Left cardiac atrium (tissue), 4 donors: ENCODE measurements at places on chromosomes 1 and 21.

GRCh38 chr1:76921590-76921989, 54.3 kb downstream of the ST6GALNAC5 start:
- DNase-seq = no peak

- no peak for DNase-seq
Observed at GRCh38 chr1:85153149-85153891, 47.5 kb downstream of the SYDE2 start.

GRCh38 chr1:210558302-210558701, 229.6 kb downstream of the HHAT start:
- DNase-seq = peak; percentile 77

GRCh38 chr1:54331091-54331772, 75.0 kb downstream of the SSBP3 start:
- DNase-seq = no peak

DNA sequence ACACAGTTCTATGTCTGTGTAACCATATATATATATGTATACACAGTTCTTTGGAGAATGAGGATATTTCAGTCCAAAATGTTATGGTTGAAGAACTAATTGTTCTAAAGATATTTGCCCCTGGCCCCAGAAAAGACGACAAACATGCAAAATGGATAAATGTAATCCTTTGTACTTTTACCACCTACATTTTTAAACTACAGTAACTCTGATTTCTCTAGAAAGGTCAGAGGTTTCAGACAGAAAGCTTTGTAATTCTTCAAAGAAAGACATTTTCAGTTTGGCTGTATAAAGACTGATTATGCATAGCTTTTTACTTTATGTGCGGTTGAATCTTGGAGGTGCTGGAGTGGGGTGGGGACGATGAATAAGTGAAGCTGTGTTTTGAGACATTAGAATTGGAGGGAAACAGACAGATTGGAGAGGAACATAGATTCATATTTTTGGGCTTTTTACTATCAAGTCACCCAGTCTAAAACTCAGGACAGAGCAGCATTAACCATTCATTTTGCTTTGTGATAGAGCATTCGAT, 16.6 kb downstream of the NFIA start:
- DNase-seq = no peak

DNA sequence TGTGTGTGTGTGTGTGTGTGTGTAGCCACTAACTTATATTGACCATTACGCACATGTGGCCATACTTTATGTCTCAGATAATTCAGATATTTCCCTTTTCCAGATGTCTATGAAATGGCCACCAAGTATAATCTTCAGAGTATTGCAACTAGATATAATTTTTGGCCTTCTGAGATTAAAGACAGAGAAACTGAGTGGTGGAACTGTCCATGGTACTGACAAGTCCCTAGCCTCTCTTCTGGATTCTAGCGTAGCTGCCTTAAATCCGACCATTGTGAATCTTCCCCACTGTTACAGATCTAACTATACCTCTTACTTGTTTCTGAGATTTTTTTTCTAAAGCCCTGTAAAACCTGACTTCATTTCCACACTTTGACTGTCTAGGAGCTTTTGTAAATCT, 100.0 kb upstream of the SERTAD4 start:
- DNase-seq = no peak

DNA sequence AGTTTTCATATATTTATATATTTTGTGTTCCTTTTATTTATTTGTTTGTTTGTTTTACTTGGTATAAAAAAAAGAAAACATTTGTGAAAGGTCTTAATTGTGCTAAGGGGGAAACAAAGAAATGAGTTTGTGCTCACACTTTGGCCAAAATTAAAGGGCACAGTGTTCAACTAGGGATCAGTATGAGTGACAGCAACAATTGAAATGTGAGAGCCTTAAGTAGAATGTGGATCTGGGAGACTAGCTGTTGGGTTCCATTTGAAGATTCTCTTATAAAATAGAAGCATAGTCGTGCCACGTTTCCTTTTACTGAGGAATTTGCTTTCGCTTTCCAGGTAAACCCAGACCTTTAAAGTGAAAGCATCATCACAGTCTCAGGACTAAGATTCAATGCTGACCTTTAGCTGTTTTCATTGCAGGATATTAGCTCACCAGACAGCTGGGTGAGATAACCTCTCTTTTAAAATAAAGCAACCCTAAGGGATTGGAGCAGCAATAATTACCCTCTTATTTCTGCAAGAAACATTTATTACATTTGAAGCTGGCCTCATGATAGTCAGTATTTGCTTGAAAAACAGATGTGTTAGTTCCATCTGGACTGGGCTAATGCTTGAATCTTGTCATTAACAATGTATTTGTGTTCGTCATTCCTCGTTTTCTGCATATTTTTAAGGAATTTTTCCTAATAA, 37.1 kb upstream of the CD55 start:
- DNase-seq = no peak

DNA sequence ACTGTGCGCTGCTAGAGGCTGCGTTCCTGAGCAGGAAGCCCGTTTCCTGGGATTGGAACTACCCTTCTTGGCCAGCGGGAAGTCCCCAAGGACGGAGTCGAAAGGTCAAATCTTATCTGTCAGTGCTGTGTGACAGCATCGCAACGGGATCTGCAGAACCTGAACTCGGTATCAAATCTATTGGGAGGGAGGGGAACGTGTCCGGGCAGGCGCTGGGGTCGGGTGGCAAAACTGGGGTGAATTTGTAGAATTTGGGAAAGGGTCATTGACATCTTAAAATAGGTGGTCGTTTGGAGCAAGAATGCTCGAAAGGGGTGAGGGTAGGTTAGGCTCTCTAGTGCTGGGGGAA, 725 bp upstream of the ARPC5 start:
- no peak for DNase-seq

- no peak for DNase-seq
Observed at GRCh38 chr1:93344886-93345632, 648 bp upstream of the DR1 start.

GRCh38 chr1:7614576-7615074, 156.5 kb upstream of the VAMP3 start:
- DNase-seq = no peak

- no peak for DNase-seq
Observed at GRCh38 chr1:21294266-21294989, 4.2 kb upstream of the ECE1 start.

DNA sequence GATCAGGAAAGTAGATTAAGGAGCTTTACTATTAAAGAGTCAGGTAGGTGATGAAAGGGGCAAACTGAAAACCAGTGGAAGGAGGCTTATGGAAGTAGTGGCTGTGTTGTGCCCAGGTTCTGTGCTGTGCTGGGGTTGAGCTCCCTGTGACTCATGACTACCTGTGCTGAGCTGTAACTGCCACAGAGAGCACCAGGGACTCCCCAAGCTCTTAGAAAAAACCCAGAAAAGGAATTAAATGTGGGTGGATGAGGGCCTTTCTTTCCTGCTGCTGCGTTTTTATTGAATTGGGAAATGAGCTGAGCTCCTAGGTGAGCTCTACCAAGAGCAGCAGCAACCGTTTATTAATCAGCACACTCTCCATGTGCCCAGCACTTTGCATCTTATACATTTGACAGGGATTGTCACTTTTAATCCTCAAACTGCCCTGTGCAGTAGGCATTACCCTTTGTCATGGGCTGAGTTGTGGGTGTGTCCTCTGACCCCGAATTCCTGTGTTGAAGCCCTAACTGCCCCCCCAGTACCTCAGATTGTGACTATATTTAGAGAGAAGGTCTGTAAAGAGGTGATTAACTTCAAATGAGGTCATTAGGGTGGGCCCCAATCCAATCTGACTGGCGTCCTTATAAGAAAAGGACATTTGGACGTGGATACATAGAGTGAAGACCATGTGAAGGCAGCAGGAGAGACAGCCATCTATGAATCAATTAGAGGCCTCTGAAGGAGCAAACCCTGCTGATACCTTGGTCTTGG, 65.4 kb downstream of the AK4 start:
- no peak for DNase-seq

- no peak for DNase-seq
Observed at GRCh38 chr21:22890656-22891055, 1892.4 kb downstream of the NCAM2 start.

- no peak for DNase-seq
Observed at GRCh38 chr1:168629466-168629865, 53.1 kb downstream of the XCL1 start.

GRCh38 chr21:42071146-42071737, at the start of gene UMODL1:
TSS of gene UMODL1 (plus strand) at chr21:42071317. CDS start at chr21:42071317, 0 bp downstream.
- DNase-seq = no peak

DNA sequence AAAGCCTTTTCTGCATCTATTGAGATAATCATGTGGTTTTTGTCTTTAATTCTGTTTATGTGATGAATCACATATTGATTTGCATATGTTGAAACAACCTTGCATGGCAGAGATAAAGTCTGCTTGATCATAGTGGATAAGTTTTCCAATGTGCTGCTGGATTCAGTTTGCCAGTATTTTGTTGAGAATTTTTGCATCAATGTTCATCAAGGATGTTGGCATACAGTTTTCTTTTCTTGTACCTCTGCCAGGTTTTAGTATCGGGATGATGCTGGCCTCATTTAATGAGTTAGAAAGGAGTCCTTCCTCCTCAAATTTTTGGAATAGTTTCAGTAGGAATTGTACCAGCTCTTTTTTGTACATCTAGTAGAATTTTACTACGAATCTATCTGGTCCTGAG, 55.0 kb downstream of the COL24A1 start:
- DNase-seq = no peak

DNA sequence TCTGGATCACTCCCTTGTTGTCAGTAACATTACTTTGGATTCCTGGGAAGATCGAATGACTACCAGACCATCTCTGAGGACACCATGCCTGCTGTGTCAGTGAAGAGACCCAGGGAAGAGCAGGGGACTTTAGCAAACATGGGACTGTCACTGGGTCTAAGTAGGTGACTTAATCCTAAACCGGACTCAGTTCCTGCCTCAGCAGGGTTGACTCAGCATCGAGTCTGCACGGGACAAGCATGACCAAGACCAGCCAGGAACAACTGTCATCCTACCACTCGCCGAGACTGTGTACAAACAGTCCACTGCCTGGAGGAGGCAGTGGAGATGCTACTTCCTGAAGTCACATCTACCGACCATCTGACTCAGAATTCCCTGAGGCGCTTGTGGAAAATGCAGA, 53.2 kb upstream of the RAB4A start:
- no peak for DNase-seq

DNA sequence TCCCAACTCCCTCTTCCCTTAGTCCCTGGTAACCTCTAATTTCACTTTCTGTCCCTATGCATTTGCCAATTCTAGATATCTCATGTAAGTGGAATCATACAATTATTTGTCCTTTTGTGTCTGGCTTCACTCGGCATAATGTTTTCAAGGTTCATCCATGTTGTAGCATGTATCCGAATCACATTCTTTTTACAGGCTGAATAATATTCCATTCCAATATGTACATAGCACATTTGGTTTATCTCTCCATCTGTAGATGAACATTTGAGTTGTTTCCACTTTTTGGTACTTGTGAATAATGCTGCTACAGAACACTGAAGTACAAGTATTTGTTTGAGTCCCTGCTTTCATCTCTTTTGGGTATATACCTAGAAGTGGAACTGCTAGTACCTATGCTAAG, 857 bp upstream of the LYPLAL1 start:
- DNase-seq = no peak

DNA sequence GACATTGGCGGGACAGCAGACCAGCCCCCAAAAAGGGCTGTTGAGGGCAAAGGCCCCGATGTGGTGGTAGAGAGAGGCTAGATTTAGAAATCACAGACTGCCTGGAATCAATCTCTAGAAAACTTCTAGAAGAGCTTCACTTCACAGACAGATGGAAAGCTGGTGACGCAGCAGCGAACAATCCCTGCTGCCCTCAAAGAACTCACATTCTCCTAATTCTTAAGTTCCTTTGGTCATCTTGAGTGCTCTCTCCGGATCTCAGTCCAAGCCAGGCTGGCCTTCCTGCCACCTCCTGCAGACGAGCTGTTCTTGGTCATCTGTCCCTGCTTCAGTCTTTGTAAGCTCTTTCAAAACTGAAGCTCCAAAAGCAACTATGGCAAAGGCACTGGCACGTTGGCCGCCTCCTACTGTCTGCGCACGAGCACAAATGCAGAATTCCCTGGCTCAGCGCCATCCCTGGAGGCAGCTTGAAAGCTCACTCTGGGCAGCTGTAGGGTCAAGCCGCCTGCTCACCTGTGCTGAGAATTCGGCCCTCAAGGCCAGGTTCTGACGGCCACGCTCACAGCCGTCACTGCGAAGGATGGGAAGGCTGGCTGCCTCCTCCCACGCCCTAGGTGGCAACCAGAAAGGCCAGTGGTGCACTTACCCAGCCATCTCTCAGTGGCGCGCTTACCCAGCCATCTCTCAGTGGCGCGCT, 110.6 kb downstream of the NPHP4 start:
- no peak for DNase-seq

- no peak for DNase-seq
Observed at GRCh38 chr1:209249785-209250440, 333.6 kb upstream of the CAMK1G start.

GRCh38 chr1:165905853-165906252, 78.4 kb downstream of the UCK2 start:
- no peak for DNase-seq

GRCh38 chr1:29523576-29523975, 287.3 kb downstream of the PTPRU start:
- no peak for DNase-seq

- DNase-seq = no peak
Observed at GRCh38 chr1:33709174-33709782, 154.6 kb upstream of the HMGB4 start.

DNA sequence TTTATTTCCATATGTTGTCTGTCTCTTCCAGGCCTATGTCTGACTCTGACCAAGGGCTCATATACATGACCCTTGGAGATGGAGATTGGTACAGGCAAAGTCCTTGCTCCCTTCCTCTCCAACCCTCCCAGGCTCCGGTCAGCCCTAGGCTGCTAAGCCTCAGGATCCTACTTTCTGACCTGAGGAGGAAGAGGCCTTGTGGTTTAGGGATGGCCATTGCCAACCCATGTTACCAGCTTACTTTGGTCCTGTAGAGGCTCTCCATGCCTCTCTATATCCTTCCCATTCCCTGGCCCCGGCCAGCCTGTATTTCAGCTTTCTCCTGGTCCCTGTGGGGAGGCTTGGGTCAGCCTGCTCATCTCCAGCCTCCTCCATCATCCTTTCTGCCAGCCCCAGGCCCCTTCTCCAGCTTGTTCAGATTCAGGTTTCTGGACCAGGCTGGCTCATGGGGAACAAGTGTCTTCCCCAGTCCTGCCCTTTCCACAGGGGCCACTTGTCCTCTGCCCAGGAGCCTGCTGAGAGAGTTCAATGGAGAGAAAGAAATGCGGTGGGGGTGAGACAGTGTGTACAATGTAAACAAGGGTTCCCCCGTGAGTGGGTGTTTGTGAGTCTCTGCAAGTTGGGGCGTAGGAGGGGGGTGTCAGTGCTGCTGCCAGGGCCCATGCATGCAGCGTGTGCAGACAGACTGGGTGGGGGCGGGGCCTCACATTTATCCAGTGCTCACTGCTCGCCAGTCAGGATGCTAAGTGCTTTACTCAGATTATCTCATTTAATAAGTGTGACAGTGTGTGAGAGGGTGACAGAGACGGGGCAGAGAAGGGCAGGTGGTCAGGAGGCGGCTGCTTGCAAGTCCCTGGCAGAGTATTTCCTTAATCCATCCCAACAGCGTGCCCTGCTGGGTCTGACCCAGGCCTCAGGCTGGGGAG, 31.3 kb upstream of the FOXO6 start:
- no peak for DNase-seq
